ENCODE measurements at places on chromosomes 4 and X.

DNA sequence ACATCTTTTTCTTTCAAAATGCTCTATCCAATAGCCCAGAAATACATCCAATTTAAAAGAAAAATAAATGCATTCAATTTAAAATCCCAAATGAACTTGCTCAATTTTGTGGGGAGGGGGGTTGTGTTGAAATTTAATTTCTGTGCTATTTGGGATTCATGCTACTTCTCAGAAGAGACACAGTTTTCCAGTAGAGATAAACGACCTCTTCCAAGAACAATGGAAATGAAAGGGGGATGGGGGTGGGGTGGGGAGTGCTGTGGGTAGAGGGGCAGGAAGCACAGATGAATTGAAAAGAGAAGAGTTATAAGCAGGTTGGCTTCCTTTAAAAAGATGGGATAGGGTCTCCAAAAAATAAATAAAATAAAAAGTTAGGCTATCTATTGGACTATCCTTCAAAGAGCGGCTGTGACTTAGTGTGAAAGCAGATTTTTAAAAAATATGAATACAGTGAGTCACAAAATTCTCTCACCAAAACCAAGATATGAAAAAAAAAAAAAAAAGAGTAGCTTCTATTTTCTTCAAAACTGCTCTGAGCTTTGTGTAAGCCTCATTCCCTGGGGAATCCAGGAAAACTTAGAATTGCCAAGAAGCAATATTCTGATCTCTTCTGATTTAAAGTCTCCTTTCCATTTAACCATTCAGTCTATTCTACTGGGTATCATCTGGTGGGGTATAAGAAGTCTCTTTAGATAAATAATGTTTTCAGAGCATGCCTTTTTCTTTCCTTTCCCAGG lies 324.3 kb downstream of the PTTG2 start:
- no peak for DNase-seq

GRCh38 chr4:48699475-48699874 lies 80.6 kb downstream of the FRYL start:
- DNase-seq = no peak

GRCh38 chrX:124033821-124034220 lies 72.3 kb downstream of the STAG2 start:
- no peak for DNase-seq

DNA sequence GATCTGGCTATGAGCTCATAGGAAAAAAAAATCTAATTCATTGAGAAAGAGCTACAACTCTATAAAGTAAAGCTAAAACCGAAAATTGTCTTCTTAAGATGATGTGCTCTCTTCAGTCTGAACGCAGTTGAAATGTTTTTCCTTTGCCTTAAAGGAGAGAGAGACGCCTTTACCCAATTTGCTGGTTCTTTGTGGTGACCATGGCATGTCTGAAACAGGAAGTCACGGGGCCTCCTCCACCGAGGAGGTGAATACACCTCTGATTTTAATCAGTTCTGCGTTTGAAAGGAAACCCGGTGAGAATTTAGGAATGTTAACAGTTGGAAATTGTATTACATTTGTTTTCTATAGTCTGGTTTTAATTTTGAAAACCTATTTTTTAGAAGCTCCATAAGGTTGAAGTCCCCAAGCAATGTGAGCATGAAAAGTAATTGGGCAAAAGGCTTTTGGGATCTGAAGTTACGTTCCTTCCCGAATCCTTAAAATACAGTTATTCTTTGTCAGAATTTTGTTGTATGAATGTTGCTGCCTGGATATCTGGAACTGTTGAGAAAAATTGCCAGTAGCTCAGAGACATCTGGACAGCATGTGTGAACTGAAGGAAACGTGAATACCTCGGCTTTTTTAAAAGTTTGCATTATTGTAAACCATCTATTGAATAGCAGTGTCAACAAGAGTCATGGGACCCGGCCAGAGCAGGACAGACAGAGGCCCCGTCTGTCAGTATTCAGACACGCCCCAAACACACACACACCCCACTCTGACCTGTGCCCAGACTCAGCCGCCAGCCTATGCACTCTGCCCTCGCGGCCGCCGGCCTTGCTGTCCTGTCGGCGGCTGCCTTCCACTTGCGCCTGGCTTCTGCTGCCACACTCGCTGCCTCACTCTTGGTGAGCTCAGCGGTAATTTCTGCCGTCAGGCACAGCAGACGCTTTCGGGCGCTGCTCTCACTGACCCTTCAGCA lies 9.9 kb downstream of the PIGG start:
- no peak for DNase-seq

GRCh38 chr4:5186271-5187064 lies 135.2 kb downstream of the STK32B start:
- DNase-seq = no peak

GRCh38 chrX:40462795-40463194 lies 118.0 kb upstream of the ATP6AP2 start:
- DNase-seq = no peak

DNA sequence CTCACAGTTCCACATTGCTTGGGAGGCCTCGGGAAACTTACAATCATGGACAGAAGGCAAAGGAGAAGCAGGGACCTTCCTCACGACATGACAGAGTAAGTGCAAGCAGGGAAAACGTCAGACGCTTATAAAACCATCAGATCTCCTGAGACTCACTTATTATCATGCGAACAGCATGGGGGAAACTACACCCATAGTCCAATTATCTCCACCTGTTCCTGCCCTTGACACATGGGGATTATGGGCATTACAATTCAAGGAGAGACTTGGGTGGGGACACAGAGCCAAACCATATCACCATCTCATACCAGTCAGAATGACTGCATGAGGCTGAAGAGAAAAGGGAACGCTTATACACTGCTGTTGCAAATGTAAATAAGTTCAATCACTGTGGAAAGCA lies 1066.9 kb upstream of the PCDH7 start:
- no peak for DNase-seq

GRCh38 chrX:32137525-32137924 lies 1065.7 kb upstream of the FTHL17 start:
- DNase-seq = no peak

DNA sequence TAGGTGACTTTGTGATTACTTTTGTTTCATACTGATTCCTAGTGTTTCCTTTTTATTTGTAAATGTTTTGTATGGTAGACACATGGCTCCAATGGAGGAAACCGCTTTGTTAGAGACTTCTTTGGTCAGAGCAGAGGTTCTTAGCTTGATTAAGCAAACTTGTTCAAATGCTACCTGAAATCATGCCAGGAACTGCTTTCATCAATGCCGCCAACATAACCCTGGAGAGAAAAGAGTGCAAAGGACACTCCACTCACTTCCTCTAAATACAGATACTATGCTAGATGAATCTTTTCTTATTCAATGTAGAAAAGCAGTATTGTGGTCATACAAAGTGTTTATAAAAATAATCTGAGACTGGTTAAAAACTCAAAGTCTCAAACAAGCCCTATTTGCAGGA lies 25.7 kb upstream of the COX7B2 start:
- no peak for DNase-seq

DNA sequence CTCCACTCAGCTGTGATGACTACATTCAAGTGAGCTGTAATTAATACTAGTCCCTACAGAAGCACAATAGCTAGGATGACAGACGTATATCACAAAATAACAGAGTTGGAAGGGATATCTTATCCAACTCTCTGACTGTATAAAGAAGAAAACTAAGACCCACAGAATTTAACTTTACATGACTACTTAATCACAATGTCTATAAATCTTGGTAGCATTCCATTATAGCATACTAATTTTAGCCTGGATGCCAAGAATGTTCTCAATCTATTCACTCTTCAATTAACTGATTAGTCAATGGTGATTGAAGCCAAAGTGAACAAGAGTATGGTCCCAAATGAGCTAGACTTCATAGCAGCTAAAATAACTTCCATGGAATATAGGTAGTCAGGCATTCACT lies 31.2 kb downstream of the RPS6KA6 start:
- DNase-seq = no peak

DNA sequence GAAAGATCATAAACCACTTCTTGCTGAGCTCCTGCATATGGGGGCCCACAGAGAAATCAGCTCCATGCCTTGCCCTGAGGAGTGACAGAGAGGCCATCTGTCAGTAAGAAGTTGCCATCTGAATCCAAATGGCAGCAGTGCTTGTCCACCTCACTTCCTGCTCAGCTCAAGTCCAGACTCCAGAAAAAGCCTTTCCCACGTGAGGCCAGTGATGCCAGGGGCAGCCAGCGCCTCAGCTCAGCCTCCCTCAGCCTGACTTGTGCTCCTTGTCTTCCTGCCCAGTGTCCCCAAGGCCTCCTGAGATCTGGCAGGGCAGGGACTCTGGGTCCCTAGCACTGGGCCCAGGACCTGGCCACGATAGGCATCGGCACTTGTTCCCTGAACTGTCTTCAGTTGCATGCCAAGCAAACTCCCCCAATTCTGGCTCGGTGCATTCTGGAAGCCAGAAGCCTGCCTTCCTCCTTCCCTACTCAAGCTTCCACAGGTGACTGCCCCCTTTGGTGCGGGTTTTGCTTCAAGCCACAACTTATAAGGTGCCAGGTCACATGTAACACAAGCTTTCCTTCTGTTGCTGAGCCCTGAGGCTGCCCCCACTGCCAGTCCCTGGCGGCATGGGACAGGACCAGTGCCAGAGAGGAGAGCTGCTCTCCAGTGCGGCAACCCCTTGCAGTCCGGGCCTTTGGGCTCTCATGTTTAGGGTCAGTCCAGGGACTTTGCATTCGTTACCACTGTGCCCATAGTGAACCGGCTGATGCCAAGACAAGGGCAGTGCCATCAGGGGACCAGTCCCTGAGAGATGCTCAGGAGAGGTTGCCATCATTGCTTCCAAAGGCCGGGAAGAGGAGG lies 2.2 kb downstream of the ZNF185 start:
- DNase-seq = no peak

GRCh38 chr4:158936238-158936637 lies 166.6 kb upstream of the RAPGEF2 start:
- DNase-seq = no peak

DNA sequence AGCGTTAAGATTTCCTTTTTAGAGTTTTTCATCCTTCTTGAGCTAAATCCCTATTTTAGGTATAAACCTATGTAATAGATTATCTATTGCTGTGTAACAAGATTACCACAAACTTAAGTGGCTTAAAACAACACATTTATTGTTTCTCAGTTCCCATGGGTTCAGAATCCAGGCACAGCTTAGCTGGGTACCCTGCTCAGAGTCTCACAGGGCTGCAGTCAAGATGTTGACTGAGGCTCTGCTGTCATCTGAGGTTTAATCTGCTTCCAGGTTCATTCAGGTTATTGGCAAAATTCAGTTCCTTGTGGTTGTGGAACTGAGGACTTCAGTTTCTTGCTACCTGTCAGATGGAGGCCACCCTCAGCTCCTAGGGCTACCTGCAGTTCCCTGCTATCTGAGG lies 60.9 kb downstream of the GK start:
- no peak for DNase-seq

DNA sequence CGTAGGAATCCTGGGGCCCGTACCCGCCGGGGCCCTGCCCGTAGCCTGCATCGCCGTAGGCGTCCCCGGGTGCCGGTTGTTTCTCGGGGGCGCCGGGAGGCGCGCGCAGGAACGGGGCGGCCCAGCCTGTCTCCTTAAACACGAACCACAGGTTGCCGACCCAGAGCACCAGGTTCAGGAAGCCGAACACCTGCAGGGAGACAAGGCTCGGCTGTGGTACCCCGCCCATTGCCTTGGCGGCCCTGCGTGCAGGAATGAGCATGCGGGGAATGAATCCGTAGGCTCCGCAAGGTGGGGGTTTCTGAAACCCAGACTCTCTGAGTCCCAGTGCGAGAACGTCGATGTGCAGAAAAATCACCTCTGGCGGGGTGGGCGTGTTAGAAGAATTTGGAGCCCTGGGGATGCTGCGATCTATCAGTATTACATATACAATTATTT lies 5.4 kb upstream of the PRICKLE3 start:
- peak; percentile 21 for DNase-seq

GRCh38 chr4:54661686-54662085 lies 3.9 kb downstream of the KIT start:
- no peak for DNase-seq

GRCh38 chr4:140930557-140930956 lies 174.4 kb upstream of the TBC1D9 start:
- DNase-seq = no peak

DNA sequence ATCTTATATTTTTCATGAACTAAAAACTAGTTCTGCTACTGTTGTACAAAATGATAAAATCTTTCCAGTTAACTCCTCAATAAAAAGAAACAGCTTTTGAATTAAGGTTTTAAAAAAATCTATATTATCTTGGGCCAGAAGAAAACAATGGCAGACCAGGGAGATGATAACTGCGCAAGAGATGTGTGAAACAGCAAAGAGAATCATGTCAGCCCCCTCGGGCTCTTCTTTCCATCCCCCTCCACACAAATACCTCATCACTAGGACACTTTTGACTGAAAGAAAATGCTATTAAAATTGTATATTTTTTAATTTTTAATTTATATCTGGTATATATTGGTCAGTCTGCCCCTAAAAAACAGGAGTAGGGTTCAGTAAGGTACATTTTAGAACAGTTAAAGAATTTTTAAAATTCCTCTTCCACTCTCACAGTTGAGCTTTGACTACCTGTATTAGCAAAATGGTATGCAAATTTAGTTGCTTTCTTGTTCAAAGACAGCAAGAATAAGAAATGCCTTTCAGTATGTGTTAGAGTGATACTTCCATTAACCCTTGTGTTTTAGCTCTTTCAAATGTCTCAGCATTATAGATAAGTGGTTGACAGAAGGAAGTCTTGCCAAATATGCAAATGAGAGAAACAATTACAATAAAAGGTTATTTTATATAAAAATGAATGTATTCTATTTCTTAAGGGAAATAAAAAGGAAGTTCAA lies 36.4 kb upstream of the LCORL start:
- DNase-seq = no peak

GRCh38 chrX:17682259-17682658 lies 55.0 kb upstream of the SCML1 start:
- no peak for DNase-seq

DNA sequence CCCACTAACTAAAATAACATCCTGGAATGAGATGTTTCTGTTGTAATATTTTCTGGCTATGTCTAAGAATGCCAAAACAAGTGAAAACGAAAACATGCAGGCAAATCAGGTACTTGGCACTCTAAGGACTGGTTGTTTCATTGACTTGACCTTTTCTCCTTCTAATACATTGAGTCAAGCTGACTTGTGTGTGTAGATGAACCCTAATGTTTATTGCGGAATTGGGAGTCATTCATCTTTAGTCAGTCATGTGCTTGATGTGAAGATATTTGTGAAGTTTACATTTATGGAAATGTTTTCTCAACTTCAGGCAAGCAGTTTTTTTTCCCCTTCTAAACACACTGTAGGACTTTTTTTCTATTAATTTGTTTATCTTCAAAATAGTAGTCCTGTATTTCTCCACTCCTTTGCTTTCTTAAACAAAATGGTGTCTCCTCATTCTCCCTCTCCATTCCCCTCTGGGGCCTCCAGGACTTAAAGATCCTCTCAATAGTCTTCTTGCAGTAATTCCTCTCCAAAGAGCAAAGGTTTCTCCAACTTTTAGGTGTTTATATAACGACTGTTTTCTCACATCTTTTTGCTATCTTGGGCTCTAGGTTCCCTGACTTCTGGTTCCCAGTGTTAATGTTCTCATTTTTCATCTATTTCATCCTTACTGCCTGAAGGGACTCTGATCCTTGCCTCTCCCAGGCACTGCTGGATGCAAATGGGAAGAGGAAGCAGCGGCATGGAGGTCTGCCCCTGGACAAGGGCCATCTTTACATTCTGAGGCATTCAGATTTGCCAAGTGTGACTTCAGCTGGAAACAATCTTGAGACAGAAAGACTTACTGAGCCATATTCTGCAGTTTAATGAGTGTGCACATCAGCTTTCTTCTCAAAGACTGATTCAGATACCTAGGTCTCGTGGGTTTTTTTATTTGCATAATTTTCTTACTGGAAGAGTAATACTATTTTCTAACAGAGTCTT lies 166.4 kb downstream of the ARHGAP6 start:
- DNase-seq = no peak
